ENCODE measurements at places on chromosomes 13 and 19.

GRCh38 chr13:108439556-108439955 lies 170.0 kb downstream of the TNFSF13B start:
- DNase-seq = no peak

DNA sequence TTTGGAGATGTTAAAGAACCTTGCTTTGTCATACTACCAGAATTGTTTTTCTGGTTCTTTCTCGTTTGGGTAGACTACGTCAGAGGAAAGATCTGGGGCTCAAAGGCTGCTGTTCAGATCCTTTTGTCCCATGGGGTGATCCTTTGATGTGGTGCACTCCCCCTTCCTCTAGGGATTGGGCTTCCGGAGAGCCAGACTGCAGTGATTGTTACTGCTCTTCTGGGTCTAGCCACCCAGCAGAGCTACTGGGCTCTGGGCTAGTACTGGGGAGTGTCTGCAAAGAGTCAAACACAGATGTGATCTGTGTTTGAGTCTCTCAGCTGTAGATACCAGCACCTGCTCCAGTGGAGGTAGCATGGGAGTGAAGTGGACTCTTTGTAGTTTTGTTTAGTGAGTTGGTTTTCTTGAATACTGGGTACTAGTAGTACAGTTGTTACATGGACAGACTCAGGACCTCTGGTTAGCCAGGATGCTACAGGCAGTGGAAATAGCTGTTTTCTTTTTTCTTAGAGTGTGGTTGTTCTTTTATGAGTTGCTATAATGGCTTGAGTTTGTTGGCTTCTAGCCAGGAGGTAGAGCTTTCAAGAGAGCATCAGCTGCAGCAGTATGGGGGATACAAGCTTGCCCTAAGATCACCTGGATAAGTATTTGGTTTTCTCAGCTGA lies 34.4 kb downstream of the DNAJC15 start:
- no peak for DNase-seq

DNA sequence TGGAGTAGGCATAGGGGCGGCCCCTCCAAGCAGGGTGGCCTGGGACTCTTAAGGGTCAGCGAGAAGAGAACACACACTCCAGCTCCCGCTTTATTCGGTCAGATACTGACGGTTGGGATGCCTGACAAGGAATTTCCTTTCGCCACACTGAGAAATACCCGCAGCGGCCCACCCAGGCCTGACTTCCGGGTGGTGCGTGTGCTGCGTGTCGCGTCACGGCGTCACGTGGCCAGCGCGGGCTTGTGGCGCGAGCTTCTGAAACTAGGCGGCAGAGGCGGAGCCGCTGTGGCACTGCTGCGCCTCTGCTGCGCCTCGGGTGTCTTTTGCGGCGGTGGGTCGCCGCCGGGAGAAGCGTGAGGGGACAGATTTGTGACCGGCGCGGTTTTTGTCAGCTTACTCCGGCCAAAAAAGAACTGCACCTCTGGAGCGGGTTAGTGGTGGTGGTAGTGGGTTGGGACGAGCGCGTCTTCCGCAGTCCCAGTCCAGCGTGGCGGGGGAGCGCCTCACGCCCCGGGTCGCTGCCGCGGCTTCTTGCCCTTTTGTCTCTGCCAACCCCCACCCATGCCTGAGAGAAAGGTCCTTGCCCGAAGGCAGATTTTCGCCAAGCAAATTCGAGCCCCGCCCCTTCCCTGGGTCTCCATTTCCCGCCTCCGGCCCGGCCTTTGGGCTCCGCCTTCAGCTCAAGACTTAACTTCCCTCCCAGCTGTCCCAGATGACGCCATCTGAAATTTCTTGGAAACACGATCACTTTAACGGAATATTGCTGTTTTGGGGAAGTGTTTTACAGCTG lies at the start of the genes BRCA2 and ZAR1L:
TSS of gene BRCA2 (plus strand) at position 271 of the 790 bp plus-strand sequence. CDS start 953 bp downstream, outside the sequence.
TSS of gene ZAR1L (minus strand) at position 126 of the 790 bp plus-strand sequence. CDS start 3,438 bp downstream, outside the sequence.
- peak; percentile 88 for DNase-seq

- no peak for DNase-seq
These were observed 64.9 kb downstream of the DNAJC3 start for GRCh38 chr13:95741584-95742563.

DNA sequence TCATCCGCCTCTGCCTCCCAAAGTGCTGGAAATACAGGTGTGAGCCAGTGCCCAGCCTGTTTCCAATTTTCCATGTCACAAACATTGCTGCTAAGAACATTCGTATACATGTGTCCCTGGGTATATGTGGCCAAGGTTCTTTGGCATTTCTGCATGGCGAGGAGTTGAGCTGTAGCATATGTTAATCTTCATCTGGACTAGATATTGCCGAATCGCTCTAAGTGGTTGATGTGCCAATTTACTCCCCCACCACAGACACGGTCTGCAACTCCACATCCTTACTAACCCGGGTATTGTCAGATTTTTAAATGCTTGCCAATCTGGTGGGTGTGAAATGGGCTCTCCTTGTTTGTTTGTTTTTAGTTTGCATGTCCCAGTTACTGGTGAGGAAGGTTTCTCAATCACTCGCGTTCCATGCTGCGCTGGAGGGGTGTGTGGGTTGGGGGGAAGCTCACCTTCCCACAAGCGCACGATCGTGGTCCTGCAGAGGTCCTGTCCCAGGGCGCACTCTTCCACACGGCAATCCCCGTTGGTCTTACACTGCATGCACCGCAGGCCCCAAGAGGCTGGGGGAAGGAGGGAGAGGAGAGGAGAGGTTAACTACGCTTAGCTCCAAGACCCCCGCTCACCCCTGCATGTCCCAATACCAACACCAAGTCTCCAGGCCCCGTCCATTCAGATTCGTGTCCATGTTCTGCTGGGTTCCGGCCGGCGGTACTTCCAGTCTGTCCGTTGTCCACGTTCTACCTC lies 2.7 kb downstream of the PLAUR start:
- DNase-seq = no peak

DNA sequence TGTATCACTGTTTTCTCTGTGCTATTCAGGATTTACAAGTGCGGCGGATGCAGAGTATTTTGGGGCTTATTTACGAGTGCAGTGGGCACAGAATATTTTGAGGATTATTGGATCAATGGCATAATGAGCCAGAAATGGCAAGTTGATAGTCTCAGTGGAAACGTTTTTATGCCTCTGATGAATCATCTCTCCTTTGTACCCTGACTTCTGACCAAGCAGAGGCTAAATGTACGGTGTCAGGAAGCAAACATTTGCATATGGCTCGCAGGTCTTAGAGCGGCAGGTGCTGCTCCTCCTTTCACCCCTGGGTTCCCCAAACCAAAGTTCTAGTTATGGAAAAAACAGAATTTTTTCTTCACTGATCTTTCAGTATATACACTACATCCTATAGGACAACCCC lies 94.5 kb downstream of the LIG4 start:
- no peak for DNase-seq

DNA sequence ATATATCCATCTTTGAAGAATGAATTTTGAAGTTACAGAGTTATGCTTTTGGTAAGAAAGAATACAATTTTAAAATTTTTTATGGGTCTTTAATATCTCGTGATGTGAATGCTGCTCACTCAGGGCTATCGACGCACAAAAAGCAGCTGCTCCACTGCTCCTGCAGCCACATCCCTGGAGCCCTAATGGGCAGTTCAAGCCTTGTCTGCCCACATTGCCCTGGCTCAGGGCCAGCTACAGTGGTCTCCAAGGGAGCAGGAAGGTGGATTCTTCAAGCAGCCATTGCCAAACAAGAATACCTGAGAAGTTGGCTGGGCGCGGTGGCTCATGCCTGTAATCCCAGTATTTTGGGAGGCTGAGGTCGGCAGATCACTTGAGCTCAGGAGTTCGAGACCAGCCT lies 85.8 kb downstream of the IPO5 start:
- no peak for DNase-seq

GRCh38 chr13:84980571-84980970 lies 818.6 kb downstream of the SLITRK6 start:
- DNase-seq = no peak

DNA sequence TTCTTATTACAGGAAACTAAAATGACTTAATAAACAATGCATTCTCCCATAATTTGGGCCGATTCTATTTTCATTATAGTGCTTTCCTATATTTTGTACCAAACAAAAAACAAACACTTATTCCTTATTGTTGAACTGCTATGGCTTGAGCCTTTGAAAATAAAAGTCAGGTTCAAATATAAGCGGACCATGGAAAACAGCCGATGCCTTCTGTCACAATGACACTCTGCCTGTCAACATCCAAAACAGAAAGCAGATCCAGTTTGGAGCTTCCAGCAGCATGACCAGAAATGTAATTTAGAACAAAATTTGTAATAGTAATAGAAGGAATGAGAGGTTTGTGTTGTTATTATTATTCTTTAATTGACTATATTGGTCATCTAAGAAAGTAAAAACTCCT lies 194.5 kb downstream of the LHFPL6 start:
- no peak for DNase-seq

DNA sequence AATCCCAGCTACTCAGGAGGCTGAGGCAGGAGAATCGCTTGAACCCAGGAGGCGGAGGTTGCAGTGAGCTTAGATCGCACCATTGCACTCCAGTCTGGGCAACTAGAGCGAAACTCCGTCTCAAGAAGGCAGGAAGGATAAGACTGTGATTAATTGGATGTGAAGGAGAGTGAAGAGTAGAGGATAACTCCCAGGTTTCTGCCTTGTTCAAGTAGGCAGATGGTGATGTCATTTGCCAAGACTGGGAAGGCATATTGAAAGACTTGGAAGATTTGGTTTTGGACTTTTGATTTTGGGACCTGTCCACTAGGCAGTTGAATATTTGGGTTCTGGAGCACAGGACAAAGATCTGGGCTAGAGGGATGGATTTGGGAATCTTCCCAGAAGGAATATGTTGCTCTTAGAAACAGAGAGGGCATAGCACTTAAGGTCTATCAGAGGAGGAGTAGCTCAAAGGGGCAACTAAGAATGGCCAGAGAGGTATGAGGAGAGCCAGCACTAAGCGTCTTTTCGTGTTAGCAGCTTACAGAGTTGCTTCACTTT lies 20.0 kb downstream of the GARRE1 start:
- no peak for DNase-seq

- DNase-seq = no peak
These were observed 350.7 kb downstream of the LMO7 start for GRCh38 chr13:75986818-75987217.

- no peak for DNase-seq
These were observed 144.9 kb downstream of the KLF12 start for GRCh38 chr13:73989244-73989843.

DNA sequence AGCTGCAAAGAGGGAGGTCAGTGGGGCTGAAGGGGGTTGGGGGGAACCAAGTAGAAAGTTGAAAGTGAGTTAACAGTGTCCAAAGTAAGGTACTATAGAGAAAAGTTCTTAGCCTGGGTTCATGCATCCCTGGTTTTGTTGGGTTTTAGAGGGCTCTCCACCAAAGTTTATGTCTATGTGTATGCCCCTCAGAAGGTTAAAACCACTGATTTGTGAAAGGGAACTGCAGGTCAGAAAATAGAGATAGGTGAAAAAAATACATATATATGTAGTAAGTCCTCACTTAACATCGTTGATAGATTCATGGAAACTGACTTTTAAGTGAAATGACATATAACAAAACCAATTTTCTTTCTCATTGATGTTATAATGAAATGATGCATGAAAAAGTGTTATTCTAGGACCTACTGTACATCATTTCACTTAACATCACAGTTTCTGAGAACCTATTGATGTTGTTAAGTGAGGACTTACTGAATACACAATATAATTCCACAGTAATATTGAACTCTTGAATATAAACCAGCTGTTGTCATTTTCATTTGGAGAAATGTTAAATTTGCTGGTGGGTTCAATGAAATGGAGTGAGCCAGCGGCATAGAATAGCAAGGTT lies 9.6 kb downstream of the DGKH start:
- DNase-seq = no peak

DNA sequence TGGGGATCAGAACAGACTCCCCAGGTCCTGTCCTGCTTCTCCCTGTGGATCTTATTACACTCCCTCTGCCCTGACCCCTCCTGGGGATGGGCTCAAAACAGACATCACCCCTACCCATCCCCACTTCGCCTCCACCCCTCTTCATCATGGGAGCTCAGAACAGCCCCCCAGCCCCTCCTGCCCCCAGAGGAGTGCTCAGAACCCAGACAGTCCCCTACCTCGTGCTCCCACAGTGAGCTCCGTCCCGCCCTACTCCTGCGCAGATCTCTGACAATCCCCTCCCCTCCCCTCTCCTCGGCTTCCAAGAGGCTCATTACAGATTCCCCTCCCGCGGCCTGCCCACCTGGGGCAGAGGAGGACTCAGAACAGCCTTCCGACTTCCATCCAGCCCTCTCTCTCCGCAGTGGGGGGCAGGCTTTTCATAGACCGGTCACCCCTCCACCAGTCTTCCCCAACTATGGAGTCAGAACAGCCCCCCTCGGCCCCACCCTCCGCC lies 6.1 kb downstream of the NXNL1 start:
- DNase-seq = no peak

DNA sequence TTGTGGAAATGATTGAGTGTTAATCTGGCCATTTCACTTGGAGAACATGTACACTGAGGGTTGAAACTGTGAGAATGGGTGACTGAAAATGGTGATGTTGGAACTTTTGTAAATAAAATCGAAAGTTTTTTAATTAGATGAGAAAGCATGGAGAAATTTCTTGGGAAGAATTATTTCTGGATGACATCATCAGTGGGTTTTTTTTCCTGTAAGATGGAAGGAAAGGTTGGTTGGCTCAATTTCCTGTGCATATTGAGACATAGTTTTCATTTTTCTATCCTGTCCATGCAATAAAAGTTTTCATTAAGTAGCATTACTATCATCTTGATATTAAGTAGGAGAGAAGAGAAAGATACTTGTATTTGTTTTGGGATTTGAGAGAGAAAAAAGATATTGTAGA lies 120.6 kb upstream of the HTR2A start:
- no peak for DNase-seq

DNA sequence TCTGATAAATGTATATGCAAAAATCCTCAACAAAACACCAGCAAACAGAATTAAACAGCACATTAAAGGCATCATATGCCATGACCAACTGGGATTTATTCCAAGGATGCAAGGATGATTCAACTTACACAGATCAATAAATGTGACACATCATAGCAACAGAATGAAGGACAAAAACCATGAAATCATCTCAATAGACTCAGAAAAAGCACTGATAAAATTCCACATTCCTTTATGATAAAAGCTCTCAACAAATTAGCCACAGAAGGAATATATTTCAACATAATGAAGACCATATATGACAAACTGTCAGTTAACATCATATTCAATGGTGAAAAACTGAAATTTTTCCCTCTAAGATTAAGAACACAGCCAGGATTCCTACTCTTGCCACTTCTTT lies 691.6 kb downstream of the DIAPH3 start:
- DNase-seq = no peak

- no peak for DNase-seq
These were observed 178.2 kb downstream of the NDFIP2 start for GRCh38 chr13:79659121-79659521.

GRCh38 chr13:20101467-20102316 lies 59.2 kb downstream of the GJA3 start:
- no peak for DNase-seq
